ENCODE measurements at places on chromosomes 2 and 18.

GRCh38 chr2:105741174-105741573 is 3.5 kb upstream of the NCK2 start:
- DNase-seq = no peak

- no peak for DNase-seq
Measured at GRCh38 chr2:64888591-64889309, 100.4 kb upstream of the SLC1A4 start.

DNA sequence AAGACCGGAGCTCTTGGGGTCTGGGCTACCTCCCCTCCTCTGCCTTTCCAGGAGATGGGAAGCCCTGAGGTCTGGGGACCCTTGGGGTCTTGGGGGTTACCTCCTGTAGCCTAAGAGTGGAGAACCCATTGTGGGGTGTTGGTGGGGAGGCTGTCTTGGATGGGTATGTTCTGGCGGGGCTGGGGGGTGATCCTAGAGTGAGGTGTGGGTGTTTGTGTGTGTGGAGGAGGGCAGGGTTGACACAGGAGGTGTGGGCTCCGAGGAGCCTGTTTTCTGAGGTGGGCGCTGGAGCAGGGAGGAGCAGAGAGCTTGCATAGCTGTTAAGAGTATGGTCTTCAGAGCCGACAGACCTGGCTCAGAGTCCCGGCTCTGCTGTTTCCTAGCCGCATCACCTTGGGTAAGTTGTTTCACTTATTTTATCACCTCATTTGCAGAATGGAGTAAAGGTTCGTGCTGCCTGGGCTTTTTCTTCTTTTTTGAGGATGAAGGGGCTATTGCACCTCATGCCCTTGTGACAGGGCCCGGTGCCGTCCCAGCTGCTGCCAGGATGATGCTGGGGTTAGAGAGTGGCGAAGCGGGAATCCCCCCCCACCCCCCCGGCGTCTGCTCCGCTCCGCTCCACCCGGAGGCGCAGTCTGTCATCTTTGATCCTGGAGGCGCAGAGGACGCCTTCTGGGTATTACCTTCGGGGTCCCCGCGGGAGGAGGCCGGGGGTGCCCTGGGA is 17.2 kb downstream of the TET3 start:
- DNase-seq = no peak

DNA sequence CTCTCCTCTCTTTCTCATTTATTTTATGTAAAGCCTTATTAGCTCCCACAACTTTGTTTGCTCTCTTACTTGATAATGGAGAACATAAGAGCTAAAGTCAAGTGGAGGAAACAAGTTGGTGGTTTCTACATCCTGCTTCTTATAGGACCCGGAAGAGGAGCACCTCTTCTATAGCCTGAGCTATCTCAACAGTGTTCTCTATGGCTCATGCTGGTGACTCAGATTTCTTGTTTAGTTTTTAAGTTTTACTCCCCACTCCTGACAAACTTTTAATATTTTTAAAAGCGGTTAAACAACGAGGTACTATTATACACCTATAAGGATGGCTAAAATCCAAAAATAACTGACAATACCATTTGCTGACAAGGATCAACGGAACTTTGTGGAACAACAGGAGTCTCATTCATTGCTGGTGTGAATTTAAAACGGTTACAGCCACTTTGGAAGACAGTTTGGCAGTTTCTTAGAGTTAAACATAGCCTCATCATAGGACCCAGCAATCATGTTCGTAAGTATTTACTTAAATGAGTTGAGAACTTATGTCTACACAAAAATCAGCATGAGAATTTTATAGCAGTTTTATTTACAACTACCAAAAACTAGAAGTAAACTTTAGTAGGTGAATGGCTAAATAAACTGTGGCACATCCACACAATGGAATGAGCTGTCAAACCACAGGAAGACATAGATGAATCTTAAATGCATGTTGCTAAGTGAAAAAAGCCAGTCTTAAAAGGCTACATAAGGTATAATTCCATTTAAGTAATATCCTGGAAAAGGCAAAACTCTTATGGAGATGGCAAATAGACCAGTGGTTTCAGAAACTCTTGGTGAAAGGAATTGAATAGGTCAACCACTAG is 12.7 kb upstream of the CDC42EP3 start:
- DNase-seq = no peak
